NCI-H226 (cell line): ENCODE measurements at places on chromosomes 1 and 21.

- no peak for DNase-seq
Measured at GRCh38 chr1:42923367-42924081, 35.1 kb downstream of the SLC2A1 start.

GRCh38 chr1:20202166-20202565, 15.8 kb upstream of the PLA2G2C start:
- DNase-seq: no peak

DNA sequence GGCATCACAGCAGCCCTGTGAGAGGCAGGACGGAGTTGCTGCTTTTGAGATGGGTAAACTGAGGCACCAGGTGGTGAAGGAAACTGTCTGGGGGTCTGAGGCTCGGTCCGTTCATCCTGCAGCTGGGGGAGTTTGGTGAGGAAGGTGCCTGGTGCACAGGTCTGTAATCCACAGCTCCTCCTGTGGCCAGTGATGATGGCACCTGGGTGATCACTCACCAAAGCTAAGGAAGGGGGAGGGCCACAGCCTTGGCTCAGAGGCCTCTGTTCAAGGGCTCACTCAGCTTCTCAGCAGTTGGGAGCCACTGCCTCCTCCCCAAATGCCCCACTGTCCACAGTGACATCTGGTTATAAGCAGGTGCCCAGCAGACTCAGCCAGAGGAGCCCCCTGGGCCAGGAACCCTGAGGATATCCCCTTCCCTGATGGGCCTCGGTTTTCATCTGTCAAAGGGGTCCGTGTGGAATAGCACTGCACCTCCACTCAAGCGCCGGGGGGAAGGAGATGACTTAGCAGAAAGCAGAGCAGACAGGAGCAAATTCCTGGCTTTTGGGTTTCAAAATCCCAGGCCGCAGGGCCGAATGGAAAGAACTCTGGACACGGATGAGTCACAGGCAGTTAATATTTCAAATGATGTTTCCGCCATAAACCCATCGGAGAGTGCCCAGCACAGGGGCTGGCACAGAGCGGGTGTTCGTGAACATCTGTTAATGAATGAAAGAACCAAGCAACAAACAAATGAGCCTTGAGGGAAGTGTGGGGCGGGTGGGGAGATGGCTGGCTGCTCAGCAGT, 82.8 kb downstream of the DMRTB1 start:
- peak; percentile 76 for DNase-seq

- DNase-seq: no peak
Measured at GRCh38 chr1:110798691-110799256, 74.2 kb upstream of the CD53 start.

- DNase-seq: no peak
Measured at GRCh38 chr1:182193908-182194550, 132.5 kb upstream of the ZNF648 start.

DNA sequence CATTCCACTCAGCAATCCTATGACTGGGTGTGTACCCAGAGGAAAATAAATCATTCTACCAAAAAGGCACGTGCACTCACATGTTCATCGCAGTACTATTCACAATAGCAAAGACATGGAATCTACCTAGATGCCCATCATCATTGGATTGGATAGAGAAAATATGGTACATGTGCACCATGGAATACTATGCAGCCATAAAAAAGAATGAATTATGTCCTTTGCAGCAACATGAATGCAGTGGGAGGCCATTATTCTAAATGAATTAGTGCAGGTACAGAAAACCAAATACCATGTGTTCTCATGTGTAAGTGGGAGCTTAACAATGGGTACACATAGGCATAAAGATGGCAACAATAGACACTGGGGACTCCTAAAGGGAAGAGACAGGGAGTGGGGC, 39.9 kb upstream of the SLC35F3 start:
- DNase-seq: no peak

DNA sequence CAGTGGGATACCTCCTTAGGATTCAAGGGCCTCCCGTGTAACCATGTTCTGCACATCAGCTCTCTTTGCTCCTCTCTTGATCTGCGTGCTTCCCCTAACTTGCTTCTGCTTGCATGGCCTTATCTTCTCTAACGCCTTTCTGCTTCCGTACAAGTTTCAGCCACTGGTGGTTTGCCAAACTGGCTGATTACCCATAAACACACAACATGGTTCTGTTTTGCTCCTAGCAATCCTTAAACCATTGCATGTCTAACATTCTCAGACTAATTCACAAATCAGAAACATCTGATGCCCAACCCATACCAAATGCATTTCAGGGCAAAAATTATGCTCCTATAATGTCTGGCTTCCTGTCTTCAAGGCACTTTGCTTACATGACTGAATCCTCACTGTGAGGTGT, 166.4 kb downstream of the PBX1 start:
- DNase-seq: no peak

GRCh38 chr1:169024800-169025271, 81.7 kb upstream of the ATP1B1 start:
- DNase-seq: no peak

GRCh38 chr1:227753999-227754711, 18.9 kb downstream of the SNAP47 start:
- DNase-seq: no peak

DNA sequence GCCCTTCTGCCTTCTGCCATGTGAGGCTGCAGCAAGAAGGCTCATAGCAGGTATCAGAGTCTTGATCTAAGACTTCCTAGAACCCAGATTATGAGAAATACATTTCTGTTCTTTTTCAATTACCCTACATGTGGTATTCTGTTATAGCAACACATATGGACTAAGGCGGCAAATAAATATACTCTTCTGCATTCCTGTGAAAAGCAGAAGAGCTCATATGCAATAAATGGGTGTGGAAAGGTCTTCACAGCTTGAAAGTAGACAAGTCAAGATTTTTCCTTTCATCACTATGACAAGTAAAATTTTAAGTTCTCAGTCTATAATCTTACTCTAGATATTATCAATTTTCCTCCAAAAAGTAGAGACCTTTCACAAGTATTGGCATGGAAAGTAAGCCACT, 36.6 kb downstream of the TNFSF18 start:
- no peak for DNase-seq
